ENCODE measurements at places on chromosomes 13 and 19.

DNA sequence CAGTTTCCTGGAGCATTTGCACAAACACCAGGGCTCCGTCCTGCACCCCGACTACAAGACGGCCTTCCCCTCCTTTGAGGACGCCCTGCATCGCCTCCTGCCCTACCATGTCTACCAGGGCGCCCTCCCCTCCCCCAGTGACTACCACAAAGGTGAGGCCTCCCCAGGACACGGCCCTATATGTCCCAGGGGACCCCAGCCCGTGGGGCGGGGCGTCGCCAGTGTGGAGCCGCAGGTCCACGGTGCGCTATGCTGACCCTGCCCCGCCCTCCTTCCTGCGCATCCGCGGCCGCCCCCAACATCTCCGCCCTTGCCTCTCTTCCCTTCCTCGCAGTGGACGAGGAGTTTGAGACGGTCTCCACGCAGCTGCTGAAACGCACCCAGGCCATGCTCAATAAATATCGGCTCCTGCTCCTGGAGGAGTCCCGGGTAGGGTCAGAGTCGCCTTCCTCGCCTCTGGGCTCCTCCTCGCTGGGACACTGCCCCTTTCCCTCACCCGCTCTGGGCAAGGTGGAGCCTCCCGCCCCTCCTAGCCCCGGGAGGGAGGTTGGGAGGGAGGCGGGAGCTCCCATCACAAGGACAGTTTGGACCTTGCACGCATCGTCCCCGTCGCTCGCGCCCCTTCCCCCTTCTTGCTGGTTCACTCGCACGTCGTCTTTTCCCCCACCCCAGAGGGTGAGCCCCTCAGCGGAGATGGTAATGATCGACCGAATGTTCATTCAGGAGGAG lies 14.4 kb upstream of the EHD2 start:
- DNase-seq = no peak

GRCh38 chr13:110137680-110138009 lies 169.3 kb downstream of the COL4A1 start:
- peak; percentile 81 for DNase-seq

DNA sequence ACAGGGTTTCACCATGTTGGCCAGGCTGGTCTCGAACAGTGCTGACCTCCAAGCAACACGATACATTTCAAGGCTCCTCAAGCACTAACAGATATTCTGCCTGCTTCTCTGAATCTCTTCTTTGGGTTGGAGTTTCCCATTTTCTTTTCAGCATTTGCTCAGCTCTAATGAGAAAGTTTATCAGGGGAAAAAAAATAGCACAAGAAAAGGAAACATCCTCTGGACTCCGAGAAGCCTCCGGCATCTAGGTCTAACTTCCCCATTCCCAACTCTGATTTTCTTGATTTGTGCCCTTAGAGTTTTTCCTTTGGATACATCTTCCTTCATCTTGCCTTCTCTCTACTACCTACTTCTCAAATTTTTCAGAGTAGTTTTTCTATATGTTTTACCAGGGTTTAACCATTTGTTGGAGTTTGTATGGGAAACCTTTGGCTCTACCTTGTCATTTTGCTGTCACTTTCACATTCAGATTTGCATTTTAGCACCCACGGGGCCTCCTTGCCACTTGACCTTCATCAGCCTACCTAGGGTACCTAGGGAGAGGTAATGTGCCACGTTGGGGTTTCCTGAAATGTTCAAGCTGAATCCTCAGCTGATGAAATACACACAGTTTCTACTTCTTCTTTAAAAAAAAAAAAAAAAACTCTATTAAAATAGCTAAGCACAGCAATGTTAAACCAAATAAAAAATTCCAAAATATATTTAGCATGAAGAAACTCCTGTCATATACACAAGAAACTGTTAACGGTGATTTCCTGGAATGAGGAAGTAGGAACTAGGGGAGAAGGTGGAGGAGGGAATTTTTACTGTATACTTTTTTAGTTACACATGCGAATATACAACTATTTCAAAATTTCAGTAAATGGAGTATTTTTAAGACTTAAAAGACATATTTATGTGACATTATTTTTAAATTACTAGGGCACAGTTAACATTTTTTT lies 5.1 kb upstream of the USP12 start:
- DNase-seq = no peak

DNA sequence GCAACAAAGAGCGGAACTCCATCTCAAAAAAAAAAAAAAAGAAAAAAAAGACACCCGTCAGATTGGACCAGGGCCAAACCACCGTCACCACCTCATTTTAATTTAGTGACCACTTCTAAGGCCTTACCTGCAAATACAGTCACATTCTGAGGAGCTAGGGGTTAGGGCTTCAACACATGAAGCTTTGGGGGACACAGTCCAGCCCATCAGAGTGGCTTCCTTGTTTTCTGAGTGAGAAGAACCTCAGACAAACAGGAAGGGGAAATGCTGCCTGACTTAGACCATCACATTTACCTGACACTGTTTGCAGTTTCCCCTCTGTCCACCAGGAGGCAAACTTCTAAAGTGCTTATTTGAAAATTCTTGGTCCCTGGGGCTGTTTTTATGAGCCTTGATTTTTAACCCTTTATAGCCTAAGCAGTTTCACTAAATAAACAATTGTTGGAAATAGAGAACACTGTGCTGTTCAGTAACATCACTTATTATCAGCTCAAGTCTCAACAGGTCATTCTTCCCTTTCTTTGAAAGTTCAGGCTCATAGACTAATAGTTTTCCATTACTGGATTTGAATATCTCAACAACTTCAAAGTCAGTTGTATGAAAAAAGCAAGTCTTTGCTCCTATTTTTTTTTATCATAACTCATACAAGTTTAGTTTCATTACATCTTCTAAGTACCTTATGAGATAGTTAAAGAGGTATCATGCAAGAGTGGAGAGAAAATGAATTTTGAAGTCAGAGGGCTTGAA lies 74.9 kb upstream of the WASF3 start:
- DNase-seq = peak; percentile 71

DNA sequence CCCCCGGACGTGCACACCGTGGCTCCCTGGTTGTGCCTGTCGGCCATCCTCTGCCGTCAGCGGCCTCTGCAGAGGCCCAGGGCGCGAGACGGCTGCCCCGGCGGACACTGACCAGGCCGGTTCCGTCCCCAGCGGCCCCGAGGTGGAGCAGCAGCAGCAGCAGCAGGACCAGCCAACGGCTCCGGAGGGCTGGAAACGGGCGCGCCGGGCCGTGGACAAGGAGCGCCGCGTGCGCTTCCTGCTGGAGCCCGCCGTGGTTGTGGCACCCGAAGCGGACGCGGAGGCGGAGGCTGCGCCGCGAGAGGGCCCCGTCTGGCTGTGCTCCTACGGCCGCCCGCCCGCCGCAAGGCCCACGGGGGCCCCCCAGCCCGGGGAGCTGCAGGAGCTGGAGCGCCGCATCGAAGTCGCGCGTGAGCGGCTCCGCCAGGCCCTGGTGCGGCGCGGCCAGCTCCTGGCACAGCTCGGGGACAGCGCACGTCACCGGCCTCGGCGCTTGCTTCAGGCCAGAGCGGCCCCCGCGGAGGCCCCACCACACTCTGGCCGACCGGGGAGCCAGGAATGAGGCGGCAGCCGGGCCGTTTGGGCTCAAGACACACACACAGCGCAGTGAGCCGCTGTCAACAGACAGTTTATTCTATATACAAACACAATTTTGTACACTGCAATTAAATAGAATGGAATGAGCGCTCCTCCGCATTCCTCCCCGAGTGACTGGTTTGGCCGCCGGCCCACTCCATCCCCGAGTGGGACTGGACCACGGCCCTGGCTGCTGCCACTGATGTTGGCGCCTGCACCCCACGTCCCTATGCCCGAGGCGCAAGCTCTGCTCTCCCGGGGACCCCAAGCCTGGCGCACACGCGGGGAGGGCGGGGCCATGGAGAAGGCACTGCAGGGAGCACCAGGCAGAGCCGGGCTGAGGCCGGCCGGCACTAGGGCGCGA lies 9.1 kb downstream of the GRIN3B start:
- no peak for DNase-seq

DNA sequence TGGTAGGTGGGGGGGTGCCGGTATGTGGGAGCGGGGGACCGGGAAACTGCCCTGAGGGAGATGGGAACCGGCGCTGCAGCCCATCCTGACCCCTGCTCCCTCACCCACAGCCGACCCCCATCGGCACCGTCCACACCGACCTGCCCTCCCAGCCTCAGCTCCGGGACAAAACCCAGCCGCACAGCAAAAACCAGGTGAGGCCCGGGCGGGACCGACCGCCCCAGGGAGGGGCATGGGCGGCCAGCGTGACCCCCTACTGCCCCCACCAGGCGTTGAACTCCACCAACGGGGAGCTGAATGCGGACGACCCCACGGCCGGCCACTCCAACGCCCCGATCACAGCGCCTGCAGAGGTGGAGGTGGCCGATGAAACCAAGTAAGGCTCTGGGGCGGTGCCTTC lies 35.9 kb downstream of the BTBD2 start:
- DNase-seq = no peak

- no peak for DNase-seq
Observed at GRCh38 chr19:4301590-4302242, 473 bp downstream of the TMIGD2 start.

DNA sequence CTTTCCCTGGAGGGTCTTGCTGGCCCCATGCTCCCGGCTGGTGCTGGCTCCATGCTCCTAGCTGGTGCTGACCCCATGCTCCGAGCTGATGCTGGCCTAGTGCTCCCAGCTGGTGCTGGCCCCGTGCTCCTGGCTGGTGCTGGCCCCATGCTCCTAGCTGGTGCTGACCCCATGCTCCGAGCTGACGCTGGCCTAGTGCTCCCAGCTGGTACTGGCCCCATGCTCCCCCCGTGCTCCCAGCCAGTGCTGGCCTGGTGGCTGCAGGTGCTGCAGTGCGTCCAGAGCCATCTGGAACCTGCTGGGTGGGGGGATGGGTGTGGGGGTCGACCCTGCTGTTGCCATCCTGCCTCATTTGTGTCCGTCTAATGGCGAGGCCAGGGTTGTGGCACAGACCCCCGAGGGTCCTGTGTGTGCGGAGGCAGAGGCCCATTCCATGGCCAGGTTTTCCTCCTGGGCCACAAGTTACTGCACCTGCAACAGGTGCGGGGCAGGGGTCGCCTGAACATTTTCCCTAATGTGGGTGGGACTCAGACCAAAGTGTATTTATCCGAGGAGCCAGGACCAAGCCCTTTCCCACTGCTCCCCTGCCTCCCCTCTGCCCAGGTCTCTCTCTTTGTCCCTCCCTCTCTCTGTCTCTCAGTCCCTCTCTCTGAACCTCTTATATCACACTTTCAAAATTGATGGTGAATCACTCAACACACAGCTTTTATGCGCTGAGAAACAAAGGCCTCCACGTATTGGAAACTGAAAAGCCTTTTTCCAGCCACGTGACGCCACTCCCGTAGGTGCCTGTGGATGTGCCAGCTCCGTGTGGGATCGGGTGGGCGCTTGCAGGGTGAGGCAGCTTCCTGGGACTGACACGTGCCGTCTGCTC lies 45.1 kb downstream of the MCF2L start:
- DNase-seq = no peak

DNA sequence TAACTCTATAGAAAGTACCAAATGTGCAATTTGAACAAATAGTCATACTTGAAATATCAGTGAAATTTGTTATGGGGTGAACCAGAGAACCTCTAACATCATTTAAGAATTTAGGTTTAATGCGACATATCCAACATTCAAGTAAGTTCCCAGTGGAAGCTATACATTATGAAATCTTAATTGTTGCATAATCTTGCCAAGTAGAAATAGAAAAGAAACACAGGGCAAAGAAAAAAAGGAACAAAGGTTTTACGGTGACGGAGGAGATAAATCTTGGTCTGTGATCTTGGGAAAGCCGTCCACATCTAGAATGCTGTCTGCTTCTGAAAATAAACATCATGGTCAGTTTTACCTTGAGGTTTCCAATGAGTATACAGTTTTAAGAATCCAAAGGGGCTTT lies 445.7 kb downstream of the RFC3 start:
- no peak for DNase-seq

DNA sequence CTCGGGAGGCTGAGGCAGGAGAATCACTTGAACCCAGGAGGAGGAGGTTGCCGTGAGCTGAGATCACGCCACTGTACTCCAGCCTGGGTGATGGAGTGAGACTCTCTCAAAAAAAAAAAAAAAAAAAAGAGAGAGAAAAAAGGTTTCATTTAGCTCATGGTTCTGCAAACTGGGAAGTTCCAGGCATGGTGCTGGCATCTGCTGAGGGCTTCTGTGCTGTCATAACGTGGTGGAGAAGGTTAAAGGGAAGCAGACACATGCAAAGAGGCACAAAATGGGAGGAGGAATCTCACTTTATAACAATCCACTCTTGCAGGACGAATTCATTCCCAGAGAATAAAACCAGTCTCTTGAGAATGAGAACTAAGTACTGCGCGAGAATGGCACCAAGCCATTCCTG lies 34.9 kb upstream of the SIAH3 start:
- no peak for DNase-seq

DNA sequence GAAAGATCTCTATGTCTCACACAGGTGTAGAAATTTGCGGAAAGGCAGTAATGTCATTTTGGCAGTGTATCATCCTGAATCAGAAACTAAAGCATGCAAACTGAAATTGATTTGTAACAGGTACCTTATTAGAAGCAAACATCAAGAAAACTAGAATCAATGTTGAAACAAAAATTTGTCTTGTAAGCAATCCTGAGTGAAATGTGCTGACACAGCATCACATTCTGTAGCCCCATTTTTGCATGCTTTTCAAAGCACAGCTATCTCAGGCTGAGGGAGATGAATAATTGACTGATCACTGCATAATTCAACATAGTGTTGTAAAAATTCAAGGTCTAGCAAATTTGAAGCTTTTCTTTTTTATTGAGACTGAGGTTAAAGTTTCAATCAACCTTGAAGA lies 539.7 kb downstream of the DACH1 start:
- no peak for DNase-seq

DNA sequence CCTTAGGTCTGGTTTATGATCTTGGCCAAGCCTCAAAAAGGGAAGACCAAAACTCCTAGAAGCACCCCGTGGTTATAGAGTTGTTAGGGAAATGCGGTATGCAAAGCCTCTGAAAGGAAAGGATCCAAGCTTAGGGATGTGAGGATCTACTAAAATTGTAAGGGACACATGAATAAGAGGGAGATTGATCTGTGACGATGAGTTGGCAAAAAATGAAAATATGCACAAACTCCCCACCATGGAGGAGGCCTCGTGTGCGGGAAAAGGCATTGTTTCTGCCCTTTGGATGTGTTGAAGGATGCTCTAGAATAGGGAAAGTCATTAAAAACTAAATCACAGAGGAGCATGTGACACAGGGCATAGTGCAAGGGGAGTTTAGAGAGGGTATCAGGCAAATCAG lies 88.7 kb upstream of the UBL3 start:
- DNase-seq = no peak

GRCh38 chr19:17555480-17555928 lies at the start of gene COLGALT1:
Gene COLGALT1 (plus strand): TSS chr19:17555649. CDS start chr19:17555714, 65 bp downstream.
- DNase-seq = peak; percentile 95

All from NCI-H2081 (cell line).